ENCODE measurements at places on chromosomes 6 and 20. TPM values are rescaled to one million over a fixed set of nuclear protein-coding genes. Genes with fewer than 3 reads are reported as not detected.

DNA sequence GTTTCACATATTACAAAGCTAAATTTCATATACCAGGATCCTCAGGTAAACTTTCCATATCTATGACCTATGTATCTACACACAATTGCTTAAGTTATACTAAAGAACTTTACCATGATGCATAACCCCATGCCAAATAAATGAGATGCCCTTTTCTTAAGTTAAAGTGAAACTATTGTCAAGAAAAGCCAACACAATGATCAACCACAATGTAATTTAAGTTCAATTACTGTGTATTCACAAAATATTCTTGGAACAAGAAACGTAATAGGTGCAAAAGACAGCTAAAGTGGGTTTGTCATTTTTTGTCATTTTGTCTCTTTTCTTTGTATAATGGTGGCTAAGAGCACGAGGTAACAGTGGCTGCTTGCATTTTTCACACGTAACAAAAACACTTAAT, 158.0 kb upstream of the SHLD1 start:
- DNase-seq, result no peak

DNA sequence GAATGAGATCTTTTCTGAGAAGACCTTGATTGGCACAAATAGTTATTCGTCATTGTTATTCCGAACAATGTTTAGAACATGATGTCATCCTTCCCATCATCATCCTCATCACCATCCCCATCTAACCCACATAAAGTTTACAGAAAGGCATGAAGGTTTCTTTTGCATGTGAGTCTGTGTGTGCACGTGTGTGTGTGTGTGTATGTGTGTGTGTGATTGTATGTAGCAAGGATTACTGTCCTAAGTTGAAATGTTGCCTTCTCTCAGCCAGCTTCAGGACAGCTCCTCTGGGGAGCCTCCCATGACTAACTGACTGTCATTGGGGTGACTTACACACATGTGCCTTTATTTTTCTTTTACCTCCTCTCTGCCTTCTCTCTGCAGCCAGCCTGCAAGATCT, 113.5 kb downstream of the SLC22A3 start:
- DNase-seq, result no peak

DNA sequence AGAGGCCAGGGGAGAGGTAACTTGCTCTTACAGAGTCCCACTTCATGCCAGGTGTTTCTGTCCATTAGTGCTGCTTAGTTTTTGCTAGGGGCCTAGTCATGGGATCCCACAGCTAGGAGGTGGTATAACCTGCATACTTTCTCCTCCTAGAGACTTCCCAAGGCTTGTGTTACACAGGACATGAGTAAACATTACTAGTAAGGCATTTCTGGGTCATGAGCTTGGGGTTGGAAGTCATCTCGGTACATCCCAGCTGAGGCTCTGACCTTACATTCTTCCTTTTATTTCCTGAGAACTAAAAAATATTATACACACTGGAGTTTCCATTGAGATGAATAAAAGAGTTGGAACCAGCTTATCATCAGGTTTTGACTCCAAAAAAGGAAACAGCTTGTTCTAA, 20.9 kb upstream of the PNPLA1 start:
- DNase-seq, result no peak

GRCh38 chr6:139369568-139370282, 4.7 kb downstream of the CITED2 start:
- DNase-seq, result peak; percentile 86

GRCh38 chr6:10410207-10411050, 4.4 kb downstream of the TFAP2A start:
- DNase-seq, result no peak

DNA sequence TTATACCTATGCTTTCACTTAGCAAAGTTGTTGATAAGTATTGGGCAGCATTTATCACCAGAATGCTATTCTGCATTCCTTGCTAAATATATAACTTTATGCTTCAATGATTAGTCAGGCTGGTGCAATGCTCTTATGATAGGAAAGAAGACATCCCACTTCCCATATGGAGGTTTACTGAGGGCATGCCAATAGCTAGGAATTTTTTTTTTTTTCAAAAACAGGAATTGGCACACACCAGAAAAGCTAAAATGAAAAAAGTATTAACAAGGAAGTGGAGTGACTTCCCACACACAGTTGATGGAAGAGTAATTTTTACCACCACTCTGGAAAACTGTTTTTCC, 90.8 kb downstream of the FRK start:
- DNase-seq, result no peak

GRCh38 chr20:2006452-2007361, 12.8 kb upstream of the PDYN start:
- peak; percentile 68 for DNase-seq

PEX3 gene
- 19.0 TPM for total RNA-seq

DNA sequence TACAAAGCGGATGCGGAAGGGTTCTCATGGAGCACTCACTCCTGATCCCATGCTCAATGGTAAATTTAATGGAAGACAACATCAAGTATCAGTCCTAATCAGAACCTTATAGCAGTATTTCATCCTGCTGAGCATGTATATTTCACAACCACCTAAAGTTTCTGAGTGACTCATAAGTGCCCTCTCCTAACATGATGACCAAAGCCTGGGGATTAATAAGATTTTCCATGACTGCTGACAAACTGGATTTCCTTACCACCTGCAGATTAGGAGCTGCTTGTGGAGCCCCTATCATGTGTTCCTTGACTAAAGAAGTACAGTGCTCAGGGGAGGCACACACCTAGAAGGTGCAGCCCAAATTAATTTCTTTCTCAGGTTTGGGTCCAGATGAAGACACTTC, 112.8 kb downstream of the INSM1 start:
- DNase-seq, result peak; percentile 27

DNA sequence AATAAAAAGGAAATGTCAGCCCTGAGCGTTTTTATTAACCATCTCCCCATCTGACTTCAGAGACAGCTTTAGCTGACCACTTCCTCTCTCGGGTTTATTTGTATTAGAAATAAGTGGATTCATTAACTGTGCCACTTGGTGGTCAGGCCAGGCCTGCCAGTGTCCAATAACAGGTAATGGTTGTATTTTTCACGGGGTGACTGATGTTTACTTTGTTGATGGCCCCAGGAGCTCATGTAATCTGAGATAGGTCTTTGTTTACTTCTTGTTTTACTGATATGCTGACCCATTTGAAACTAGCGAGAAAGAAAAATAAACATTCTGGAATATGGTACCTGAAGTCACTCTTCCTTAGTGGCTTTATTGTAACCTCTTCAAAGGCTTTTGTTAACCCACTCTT, 504.3 kb upstream of the SLC35B3 start:
- DNase-seq, result no peak

RBCK1 gene
- total RNA-seq, result 71.9 TPM

GRCh38 chr6:170153436-170154319, 137.2 kb downstream of the DLL1 start:
- DNase-seq, result no peak

DNA sequence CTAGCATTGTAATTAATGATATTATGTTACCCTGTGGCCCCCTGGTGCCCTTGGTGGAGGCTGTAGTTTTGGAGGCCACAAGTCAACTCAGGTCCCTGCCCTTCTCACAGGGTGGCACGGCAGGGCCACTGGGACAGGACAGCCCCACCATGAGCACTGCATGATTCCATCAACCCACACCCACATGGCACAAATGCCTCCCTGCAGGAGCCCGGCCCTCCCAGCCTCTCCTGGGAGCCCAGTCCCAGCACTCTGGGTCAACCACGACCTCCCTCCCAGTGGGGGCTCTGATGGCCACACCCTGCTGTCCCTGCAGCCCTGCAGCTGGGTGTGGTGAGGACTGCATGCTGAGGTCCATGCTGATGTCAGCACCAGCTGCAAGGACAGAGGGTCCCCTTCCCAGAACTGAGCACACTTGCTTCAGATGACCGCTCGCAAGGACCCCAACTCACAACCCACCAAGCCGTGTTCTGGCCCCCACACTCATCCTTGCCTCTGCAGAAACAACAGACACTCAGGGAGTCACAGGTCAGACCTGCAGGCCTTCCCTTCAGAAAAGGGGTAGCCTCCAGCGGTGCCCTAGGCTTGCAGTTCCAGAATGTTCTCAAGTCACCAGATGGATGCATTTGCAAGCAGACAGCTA, 15.7 kb upstream of the CST7 start:
- DNase-seq, result no peak

DNA sequence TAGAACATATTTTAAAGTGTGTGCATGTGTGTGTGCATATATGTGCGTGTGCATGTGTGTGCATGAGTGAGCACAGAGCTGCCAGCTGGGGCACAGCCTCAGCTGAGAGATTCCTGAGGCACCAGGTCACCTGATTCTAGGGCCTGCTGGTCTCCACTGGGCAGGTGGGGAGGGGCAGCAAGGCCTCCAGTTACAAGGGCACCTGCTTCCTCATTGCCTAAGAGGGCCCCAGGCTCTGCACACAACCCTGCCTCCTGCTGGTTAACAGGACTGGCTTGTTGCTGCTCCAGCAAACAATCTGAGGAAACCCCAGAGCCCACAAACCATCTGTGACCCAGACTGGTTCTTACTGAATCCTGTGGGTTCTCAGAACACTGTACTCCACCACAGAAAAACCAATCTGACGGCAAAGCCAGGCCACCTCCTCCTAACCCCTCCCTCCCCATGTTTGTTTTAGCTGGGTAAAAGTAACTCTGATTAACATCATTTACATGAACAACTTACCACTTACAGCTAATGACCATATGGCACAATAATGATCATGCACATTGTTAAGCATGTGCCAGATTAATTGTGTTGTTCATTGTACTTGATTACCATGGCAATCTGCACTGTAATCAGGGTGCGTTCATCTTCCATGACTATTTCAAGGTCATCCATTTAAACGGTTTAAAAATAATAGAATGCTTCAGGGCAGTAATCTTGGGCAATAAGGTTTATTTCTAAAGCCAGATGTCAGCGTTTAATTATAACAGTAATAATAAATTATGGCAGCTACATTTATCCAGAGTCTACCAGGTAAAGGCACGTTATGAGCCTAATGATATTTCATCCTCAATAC, 23.1 kb upstream of the UBE2J1 start:
- no peak for DNase-seq

DNA sequence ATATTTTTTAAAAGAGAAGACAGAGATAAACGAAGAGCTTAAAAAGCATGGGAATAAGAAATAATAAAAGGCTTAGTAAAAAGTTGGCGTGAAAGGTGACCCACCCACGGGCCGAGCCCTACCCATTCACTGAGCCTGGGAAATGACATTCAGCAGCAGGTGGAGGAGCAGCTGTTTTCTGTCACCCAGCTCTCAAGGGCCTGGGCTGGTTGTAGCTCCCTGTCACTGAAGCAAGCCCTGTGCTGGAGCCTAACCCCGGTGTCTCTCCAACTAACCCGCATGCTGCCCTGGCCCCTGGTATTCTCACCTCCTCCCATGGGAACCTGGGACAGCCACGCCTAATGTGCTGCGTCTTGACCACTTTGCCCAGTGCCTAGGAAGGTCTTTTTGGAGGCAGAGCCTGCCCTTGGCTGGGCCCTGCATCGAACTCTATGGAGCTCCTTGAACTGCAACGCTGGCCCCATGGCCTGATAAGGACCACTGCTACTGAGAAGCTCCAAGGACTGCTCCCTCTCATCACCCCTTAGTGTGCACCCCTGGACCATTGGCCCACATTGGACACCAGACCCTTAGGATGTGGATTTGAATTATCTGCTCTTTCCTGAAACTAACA, 68.8 kb upstream of the IYD start:
- DNase-seq, result no peak

DNA sequence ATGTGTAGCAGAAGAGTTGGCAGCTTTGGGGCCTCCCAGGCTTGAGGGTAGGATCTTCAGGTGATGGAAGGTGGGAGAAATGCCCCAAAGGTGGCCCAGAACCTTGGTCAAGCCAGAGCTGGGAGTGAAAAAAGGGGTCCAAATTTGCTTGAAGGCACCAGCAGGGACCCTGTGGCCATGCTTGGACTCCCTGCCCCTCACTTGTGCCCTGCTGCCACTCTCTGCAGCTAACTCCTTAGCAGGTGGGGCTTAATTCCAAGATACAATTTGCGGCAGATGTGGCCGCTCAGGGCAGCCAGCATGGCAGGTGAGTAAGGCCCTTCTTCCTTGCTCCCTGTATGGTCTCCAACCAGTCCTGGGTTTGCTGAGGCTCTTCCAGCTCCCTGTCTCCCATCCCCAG, 285.0 kb upstream of the RNF24 start:
- no peak for DNase-seq

- no peak for DNase-seq
These were observed 208.3 kb upstream of the NT5E start for GRCh38 chr6:85241498-85242052.

DNA sequence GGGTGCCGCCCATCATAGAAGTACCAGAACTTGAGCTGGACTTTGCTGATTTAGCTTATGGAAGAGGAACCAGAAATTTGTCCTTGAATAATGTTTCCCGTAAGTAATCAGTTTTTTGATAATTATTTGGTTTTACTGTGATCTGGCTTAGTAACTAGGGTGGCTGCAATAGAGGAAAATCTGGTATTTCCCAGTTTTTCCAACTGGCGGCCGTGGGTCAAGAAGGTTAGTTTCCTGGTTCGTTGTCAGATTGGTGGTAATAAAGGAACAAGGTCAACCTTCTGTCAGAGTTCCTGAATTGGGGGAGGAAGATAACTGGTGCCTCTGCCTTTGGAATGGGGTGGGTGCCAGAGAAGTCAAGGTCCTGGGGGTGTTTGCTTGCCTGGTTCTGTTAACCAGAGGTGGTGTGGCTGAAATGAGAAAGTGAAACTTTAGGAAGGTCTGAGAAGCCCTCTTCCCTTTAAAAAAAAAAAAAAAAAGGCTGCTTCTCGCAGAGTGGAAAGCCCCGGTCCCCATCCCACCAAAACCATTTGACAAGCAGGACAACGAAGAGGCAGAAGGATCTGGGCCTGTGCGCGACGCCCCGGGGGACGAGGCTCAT, at the start of gene CALHM6:
Gene CALHM6 (plus strand): TSS at position 45 of the 601 bp plus-strand sequence. CDS start 555 bp downstream, at position 600.
- no peak for DNase-seq
